ENCODE measurements at places on chromosomes 1 and 21.
A peak's percentile ranks its signal among the peaks of the same experiment; 100 is the strongest.

DNA sequence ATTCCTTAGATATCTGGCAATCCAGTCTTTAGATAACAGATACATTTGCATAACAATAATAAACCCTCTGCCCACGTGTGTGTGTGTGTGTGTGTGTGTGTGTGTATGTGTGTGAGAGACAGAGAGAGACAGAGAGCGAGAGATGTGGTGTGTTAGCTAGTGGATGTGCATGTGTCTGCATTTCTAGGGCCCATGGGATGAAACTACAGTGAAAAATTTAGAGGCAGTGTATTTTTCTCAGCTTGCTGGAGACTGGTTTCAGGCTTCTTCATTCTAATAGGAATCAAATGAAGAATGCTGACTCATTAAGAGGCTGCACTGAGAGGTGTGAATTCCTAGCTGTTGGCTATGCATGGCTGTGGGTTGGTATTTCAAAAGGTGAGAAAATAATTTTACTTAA lies 303.2 kb downstream of the LMX1A start:
- DNase-seq: no peak

DNA sequence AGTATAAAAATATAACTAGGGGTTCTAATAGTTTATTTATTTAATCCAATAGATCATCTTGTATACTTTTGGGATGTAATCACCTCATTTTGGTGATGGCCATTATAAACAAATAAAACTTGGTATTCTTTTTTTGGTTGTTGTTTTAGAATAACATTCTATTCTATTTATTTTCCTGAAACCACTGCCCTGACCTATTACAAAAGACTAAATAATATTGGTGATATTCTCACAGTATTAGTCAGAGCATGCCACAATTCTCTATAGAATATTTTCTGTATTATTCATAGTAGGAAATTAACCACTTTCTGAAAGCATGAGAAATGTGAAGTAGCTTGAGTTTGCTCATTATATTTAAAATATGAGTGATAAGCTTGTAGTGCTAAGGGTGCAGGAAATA lies 54.1 kb upstream of the LRRC7 start:
- no peak for DNase-seq

GRCh38 chr1:203584035-203584434 lies 42.6 kb upstream of the ATP2B4 start:
- no peak for DNase-seq

DNA sequence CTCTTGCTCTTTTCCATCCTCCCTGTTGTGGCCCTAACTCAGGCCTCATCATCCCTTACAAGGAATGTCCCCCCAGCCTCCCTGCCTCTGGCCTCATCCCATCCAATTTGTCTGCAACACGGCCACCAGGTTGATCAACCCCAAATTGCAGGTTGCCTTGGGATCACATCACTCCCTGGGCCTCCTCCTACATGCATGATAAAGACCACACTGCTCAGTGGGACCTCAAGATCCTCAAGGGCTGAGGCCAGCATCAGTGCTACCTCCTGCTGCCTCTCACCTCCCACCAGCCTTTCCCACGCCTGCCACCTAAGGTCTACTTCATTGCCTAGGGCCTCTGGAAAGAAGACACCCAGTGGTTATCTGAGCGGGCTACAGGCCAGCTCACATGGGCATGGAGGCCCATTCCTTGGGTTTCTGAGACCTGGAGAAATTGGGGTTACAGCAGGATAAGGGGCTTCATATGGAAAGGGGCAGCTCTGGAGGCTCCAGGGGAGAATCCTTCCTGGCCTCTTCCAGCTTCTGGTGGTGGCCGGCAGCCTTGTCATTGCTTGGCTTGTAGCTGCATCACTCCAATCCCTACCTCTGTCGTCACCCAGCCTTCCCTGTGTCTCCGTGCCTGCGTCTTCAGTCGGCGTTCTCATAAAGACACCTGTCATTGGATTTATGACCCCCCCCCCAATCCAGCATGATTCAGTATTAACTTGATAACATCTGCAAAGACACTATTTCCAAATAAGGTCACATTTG lies 60.5 kb downstream of the KLHDC7A start:
- DNase-seq: no peak

DNA sequence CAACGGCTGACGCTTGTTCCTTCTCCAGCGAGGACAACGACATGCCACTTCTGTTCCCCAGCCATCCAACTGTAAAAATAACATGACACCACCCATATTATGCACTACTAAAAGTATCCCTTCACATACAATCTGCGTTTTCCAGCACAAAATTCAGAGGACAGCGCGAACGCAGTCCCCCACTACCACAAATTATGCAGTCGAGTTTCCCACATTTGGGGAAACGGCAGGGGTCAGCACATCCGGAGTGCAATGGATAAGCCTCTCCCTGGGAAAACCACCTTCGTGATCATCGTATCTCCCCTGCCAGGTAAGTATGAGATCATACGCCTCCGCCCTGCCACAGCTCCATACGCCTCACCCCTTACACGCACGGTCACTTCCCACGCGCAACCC lies 120.9 kb downstream of the PPIAL4G start:
- DNase-seq: no peak

GRCh38 chr1:7110321-7110720 lies 325.1 kb downstream of the CAMTA1 start:
- no peak for DNase-seq

GRCh38 chr1:23238565-23238964 lies 21.3 kb upstream of the HTR1D start:
- no peak for DNase-seq

DNA sequence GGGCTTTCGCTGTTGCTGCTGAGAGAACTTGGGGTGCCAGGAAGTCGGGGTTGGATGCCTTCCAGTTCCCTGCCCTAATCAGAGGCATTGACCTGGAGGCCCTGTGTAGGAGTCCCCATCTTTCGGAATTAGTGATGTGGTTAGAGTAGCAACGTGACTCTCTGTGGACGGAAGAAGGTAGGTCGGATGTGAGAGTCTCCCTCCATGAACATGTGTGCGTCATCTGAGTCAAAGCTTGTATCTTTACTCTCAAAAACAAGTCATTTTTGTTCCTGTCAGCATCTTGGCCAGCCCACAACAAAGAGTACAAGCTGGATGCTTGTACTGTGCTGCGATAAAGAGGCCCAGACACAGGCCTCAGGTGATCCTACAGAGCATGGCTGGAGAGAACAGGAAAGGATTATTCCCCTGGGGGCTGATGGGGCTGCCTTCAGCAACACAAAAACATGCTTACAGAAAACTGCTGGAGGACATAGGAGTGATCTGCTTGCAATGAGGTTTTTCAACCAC lies 31.0 kb upstream of the IL10 start:
- peak; percentile 29 for DNase-seq

GRCh38 chr1:100575406-100575805 lies 37.5 kb downstream of the GPR88 start:
- DNase-seq: no peak

DNA sequence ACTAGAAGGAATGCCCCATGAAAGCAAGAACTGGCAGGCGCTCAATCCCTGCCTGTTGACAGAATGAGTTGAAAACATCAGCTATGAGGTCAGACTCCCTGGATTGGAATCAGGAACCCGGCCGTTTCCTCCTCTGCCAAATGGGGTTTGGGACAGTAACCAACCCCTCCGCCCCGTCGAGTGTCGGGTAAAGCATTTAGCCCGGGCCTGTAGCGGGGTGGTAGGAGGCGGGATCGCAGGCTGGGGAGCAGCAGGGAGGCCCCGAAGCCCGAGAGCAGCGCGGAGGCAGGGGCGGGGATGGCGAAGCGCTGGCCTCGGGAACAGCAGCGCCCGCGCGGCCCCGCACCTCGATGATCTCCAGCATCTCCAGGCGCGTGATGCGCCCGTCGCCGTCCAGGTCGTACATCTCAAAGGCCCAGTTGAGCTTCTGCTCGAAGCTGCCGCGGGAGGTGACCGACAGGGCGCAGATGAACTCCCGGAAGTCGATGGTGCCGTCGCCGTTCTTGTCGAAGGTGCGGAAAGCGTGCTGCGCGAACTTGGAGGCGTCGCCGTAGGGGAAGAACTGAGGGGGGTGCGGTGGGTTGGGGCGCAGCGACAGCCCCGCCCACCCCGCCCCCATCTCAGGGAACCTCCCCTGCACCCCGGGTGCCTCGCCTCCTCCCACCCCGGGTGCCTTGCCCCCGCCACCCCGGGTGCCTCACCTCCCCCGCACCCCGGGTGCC lies 7.5 kb downstream of the HPCAL4 start:
- no peak for DNase-seq
